ENCODE measurements at places on chromosomes 1 and 21.

DNA sequence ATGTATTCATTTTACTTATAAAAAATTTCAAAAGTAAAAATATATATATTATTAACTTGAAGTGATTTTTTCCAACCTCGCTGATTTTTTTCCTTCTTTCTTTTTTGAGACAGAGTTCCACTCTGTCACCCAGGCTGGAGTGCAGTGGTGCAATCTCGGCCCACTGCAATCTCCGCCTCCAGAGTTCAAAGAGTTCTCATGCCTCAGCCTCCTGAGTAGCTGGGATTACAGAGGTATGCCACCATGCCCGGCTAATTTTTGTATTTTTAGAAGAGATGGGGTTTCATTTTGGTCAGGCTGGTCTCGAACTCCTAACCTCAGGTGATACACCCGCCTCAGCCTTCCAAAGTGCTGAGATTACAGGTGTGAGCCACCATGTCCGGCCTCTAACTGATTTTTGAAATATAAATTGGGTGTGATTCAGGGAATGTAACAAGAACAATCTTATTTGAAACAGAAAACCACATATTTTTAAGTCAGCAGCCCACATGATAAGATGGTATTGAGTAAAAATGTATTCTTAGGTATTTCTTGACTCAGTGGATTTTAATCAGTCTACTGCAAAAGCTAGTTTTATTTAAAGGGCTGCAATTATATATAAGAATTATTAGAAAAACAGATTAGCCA is 30.0 kb downstream of the ZBTB8B start:
- no peak for DNase-seq

DNA sequence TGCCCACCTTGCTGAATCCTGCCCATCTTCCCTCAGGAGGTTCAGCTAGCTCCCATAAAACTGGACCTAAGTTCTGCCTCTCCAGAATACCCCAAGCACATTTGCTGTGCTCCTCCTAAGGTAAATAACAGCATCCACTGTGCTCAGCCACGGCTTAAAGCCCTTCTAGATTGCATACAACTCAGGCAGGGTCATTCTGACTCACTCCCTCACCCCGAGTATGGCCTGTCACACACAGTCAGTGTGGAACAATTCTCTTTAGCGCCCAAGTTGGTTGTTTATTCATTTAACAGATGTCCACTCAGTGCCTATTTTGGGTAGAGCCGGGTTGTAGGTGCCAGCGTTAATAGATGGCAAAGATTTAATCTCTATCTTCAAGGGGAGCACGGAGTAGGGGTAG is 147.5 kb upstream of the EDN2 start:
- DNase-seq = no peak

DNA sequence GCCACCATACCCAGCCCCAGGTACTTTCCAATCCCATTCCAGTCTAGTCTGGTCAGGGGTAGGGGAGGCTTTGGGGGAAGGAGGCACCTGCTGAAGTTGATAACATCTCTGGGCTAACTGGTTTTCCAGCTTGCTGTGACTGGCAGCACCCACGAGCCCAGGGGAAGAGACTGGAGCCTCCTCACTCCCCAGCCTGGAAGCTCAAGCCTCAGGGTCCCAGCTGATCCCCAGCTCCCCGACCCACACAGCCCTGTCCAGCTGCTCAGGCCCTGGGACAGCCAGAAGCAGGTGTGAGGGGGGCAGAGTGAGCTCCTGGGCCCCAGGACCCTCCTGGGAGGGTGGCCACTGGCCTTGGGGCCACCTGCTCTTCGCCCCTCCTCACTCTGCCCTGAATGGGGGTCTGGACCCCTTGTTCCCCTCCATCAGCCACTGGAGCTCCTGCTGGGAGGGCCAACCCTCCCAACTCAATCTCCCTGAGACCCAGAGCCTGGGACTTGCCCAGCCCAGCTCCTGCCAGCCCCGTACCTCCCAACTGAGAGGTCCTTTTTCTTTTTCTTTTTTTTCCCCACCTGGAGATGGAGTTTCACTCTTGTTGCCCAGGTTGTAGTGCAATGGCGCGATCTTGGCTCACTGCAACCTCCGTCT is 23.5 kb upstream of the RNU1-4 start:
- no peak for DNase-seq

DNA sequence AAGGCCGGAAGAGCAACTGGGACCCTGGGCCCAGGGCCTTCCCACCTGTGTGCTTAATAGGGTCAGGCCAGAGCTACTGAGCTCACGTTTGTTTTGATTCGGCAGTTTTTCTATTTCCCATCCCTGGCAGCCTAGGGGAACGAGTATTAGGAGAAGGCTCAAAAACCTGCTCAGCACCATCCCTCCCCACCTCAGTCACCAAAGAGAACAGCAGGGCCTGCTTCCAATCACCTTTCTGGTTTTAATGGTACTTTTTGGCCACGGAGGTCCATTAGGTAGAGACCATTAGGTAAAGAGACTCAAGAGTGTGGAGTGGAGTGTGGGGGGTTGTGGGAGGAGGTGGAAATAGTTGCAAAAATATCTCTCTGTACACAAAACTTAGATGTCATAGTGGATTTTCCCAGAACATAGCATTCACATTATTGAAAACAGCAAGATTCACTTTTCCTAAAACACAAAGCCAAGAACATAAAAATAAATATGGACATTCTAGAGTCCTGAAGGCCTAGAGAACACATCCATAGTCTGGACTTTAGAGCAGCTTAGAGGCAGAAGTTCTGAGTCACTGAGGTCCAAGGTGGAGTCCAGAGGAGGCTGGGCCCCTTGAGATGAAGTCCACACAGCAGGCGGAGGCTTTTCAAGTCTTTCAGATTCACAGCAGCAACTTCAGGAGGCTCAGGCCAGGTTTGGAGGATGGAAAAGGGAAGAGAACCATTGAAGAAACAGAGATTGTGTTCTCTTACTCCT is 19.5 kb downstream of the NUAK2 start:
- no peak for DNase-seq

- DNase-seq = no peak
Measured at GRCh38 chr1:69648486-69648885, 80.8 kb downstream of the LRRC7 start.

DNA sequence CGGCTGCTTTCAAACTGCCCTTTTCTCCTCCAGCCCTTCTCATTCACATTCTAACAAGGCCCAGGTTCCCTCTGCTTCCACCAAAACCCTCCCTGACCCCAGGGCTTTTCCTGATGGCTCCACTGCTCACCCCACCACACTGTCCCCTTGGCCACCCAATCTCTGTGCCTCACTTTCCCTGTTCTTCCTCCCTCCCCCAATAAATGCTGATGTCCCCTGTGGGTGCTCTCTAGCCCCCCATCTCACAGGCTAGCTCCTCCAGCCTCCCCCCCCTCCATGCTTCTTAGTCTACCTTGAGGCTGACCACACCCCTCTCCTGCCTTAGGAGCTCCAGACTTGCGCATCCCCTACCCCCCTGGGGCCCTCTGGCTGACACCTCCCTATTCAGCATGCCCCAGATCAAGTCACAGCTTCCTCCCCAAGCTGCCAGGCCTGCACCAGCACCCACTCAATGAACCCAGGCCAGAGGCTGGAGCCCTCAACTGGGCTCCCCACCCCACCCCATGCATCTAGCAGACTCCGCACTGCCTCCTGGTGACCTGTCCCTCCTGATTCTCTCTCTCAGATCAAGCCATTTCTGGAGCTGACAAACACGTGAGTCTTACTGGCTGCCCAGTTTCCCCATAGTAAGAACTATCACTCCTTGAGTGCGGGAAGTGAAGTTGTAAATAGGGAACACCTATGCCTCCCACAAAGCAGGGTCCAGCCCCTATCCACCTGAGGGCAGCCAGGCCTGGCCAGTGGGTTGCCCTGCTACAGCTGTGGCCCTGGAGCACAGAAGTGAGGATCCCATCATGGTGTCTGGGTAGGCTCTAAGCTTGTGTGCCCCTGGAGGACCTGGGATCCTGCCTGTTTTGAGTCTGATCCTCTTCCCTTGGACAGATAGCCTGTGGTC is 117.9 kb downstream of the DMRTB1 start:
- DNase-seq = no peak

GRCh38 chr1:50268049-50268448 is 155.2 kb downstream of the DMRTA2 start:
- no peak for DNase-seq

DNA sequence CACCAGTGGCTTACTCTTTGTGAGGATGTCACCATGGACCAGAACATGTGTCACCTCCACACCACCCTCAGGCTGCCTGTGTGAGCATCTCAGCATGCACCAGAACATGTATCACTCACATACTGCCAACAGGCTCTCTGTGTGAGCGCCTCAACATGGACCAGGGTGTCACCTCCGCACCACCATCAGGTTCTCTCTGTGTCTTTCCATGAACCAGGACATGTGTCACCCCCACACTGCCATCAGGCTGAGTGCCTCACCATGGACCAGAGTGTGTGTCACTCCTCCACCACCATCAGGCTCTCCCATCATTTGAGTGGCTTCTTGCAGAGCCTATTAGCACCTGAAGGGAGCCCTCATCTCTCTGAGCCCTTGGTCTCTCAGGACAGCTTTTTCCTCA is 125.2 kb downstream of the ZNF648 start:
- no peak for DNase-seq

GRCh38 chr1:98690576-98690975 is 29.1 kb downstream of the SNX7 start:
- DNase-seq = no peak

GRCh38 chr1:49298304-49298703 is 521.6 kb upstream of the BEND5 start:
- peak; percentile 0 for DNase-seq

DNA sequence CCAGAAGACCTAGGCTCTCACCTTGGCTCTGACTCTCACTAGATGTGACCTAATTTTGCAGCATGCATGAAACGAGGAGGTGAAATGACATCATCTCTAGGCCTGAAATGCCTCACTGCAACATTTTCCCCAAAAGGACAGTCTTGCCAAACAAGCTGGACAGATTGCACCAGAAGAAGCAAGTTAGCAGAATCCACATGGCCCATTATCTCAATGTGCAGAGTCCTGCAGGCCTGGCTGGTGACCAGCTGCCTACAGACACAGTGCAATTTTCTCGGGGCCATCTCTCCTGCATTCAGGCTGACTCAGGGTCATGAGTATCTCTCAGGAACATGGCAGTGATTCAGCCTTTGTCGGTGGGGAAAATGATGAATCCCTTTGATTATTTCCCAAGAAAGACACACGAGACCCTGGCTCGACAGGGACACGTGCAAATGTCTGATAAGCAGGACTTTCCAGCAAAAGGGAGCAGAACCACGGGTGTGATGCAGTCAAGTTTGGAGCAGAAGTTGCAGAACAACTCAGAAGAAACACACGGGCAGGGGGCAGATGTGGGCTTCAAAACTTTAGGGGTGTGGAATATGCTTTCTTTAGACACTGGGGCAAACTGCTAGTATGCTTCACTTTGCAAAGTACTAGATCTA is 38.7 kb downstream of the TRIM67 start:
- no peak for DNase-seq
